ENCODE measurements at places on chromosomes 12 and 14.

- no peak for DNase-seq
Measured at GRCh38 chr12:127722611-127723010, 544.4 kb upstream of the TMEM132C start.

- no peak for DNase-seq
Measured at GRCh38 chr12:74293689-74294131, 243.9 kb upstream of the ATXN7L3B start.

- DNase-seq: no peak
Measured at GRCh38 chr14:40599725-40600124, 1007.0 kb upstream of the LRFN5 start.

DNA sequence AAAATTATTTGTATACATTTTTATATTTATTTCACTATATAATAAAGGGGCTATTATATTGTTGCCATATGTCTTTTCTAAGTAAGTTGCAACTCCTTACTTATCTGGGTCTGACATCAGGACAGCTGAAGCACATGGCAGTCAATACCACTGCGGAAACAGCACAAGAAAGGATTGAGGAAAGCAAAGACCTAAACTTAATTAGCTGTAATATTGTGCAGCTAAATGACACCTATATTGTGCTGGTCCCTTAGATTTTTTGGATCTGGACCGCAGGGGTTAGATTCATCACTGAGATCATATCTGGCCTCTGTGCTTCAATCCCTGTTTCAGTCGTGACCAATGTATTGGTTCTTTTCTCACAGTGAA lies 359.6 kb upstream of the DIO2 start:
- no peak for DNase-seq

GRCh38 chr12:131120831-131121271 lies 167.1 kb downstream of the ADGRD1 start:
- DNase-seq: no peak

DNA sequence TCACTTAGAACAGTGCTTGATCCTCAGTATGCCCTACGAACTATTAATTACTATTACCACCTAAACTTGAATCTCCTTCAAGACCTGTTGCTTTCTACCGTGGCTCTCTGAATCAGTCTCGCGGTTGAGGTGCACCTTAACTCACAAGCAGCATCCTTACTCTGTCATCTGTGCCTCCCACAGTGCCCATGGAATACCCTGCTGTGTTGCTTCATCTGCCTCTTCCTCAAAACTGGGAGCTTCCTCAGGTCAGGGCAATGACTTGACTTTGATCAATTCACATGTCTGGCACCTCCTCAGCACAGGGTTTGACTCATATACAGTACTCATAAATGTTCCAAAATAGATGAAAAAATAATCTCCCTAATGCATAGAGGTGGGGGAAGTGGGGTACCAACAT lies 305.9 kb downstream of the NUAK1 start:
- DNase-seq: no peak

- DNase-seq: no peak
Measured at GRCh38 chr12:42683933-42684801, 94.6 kb upstream of the PRICKLE1 start.

GRCh38 chr14:72869407-72870329 lies 24.2 kb downstream of the DPF3 start:
- no peak for DNase-seq

DNA sequence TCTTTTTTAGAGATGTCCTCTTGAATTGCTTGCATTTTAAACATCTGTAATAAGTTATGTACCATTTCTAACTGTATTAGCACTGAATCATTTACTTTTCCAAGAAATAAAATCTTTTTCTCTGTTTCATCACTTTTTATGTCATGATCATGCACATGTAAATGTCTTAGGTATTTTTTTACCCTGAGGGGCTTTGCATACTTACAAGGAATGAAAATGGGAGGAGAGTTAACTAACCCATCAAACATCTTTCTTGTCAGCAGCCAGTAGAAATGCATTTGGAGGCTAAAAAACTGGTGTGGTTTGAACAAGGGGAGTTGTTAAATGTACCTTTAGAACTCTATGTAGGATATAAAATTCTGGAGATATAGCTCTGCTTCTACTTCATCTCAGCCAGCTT lies 1080.3 kb downstream of the GALC start:
- no peak for DNase-seq

- DNase-seq: no peak
Measured at GRCh38 chr14:72788972-72789728, 104.8 kb downstream of the DPF3 start.

- no peak for DNase-seq
Measured at GRCh38 chr12:124893792-124894516, 20.5 kb downstream of the UBC start.

GRCh38 chr12:58923781-58924180 lies 3.5 kb upstream of the LRIG3 start:
- no peak for DNase-seq

DNA sequence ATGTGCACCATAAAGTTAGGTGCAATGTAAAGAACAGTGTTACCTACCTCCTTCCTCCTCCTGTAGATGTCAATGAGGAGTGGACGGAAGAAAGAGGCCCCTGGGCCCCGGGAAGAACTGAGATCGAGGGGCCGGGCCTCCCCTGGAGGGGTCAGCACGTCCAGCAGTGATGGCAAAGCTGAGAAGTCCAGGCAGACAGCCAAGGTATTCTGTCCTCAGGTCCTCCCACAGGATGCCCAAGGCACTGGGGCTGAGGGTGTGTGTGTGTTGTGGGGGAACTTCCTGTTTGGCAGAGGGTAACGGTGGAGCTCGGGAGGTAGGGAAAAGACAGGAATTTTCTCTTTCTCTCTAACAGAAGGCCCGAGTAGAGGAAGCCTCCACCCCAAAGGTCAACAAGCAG lies 6.4 kb downstream of the ATN1 start:
- no peak for DNase-seq

- DNase-seq: no peak
Measured at GRCh38 chr14:20167091-20167490, 23.6 kb upstream of the OR11G2 start.

DNA sequence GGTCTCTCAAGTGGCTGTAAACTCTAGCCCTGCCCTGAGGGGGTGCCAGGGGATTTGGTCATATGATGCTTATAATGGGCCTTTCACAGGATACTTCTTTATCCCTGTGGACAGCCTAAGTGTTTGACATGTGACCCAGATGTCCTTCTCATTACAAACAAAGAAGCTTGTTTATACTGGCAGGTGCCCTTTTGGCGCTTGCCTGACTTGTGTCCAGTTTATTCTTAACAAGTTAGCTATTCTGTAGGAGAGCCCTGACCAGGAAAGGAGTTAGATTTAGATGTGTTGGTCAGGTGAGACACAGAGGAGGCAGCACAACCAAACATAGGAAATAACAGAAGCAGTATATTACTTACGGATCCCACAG lies 51.9 kb downstream of the CCDC91 start:
- no peak for DNase-seq

DNA sequence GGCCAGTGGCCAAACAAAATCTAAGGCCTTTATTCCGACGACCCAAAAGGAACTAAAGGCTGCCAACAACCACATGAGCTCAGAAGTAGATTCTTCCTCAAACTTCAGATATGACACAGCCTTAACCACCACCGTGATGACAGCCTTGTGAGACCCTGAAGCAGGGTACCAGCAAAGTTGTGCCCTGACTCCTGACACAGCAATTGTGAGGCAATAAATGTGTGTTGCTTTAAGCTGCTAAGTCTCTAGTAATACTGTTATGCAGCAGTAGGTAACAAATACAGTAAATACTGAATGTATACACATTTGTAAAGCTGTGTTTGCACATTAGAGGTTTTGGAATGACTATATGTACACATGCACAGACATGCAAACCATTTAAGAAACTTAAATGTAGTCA lies 10.7 kb upstream of the SLC6A13 start:
- no peak for DNase-seq

- no peak for DNase-seq
Measured at GRCh38 chr14:31229009-31229408, 21.4 kb upstream of the HECTD1 start.

Measured in NCI-H1930 (cell line).